Activated CD8-positive, alpha-beta memory T cell treated with anti-CD3 and anti-CD28 coated beads for 1 hour (primary cell): ENCODE measurements at places on chromosomes 1 and 21.

GRCh38 chr1:157671895-157672294 lies 28.7 kb downstream of the FCRL3 start:
- no peak for DNase-seq

GRCh38 chr1:192439373-192440025 lies 122.7 kb downstream of the RGS21 start:
- DNase-seq, result no peak

DNA sequence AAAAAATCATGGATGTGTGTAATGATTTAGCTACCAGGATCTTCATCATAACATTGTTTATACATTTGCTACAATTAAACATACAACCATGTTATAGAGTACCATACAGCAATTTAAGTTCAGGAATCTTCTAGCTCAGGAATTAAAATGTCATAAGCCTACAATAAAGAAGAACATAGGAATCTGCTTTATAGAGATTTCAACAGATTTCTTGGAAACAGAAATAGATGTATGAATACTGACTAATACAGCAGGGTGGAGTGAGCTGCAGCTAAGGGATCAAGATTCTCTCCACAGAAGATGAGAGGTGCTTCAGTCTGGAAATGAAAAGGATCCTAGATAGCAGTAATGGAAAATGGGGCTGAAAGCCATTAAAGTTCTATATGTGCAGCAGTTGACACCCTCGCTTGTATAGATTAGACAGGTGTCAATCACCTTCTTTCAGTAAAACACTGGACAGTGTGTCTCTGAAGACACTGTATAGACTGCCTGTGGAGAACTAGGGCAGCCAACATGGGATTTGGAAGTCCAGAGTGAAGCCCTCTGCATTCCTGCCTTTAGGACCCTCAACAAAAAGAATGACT lies 73.9 kb downstream of the DNTTIP2 start:
- DNase-seq, result no peak

- no peak for DNase-seq
Measured at GRCh38 chr1:87208080-87208479, 120.6 kb upstream of the LMO4 start.

DNA sequence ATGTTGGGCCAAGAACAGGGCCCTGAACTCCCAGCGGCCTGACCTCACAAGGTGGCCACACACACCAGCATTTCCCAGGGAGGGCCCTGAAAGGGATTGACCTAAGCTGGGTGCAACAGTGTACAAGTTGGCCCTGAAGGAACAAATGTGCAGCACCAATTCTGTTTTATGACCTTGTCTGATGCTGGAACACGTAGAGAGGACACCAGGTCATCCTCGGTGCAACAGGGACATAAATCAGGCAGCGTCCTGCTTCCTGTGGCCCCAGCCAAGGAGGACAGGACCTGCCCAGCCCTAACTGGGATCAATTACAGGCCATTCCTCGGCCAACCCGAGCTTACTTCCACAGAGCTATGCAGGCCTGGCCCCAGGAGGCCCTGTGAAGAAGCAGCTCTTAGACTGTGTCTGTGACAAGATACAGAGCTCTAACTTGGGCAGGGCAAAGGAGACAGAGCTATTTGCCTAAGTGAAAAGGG lies 12.8 kb upstream of the PHC2 start:
- no peak for DNase-seq

GRCh38 chr1:240212556-240212955 lies 120.9 kb downstream of the FMN2 start:
- DNase-seq, result no peak

DNA sequence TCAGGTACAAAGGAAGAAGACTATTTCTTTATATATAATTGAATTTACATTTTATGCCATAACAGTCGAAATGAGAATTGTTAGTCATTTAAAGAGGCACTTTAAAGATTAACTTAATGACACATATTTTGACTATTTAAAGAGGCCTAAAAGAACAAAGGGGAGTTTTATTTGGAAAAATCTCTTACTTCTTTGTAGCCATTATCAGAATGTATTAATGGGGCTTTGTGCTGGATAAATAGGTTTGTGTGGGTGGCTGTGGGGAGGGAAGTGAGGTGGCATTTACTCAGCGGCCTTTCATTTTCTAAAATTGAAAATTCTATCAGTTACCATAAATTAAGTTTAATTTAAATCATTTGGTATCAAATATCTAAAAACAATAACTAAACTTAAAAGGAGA lies 462.2 kb upstream of the CXADR start:
- no peak for DNase-seq

DNA sequence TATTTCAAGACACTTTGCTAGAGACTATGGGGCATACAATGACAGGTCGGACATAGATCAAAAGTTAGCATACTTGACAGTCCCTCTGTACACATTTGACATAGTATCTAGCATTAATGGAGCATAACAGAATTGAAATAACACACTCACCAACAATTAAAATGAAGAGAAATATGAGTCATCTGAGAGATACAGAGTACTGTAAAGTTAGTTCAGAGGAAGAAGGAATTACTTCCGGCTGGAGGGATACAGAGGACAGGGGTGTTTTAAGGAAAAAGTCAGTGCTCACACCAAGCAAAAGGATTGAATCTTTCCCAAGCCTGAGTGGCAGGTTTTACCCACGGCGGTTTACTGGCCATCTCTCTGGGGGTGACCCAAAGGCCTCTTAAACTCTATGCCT lies 2.4 kb downstream of the ZMYND12 start:
- DNase-seq, result no peak

- no peak for DNase-seq
Measured at GRCh38 chr1:216049741-216050430, 373.4 kb downstream of the USH2A start.

DNA sequence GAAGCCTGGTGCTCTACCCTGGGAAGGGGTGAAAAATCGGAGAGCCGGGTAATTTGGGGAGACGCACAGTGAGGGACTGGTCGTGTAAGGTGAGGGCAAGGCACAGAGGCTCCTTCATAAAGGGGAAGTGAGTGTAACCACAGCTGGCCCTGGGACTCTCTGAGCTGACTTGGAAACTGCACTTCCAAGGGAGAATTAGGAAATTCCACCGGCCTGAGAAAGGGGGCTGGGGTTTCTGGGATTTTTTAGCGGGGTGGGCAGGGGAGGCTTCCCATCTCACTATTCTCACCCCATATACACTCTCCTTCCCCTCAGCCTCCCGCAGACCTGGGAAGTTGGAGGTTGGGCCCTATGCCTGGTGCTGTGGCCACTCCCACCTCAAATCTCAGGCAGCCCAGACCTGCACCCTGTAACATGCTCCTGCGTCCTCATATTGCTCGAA lies 88.3 kb upstream of the IPO9 start:
- no peak for DNase-seq

DNA sequence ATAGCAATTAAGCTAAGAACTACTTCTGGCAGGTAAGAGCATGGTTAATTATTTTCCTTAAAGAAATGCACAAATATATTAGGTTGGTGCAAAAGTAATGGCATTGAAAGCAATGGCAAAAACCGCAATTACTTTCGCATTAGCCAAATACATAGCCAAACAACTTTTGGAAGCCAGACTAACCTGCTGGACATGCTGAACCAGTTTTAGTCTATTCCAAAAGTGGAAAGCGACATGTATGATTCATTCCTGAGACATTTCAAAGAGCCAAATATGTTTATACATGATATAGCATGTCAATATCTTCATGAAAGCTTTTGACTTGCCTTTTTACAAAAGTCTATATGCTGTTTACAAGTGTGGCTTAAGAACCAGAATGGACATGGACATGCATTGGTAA lies 23.4 kb upstream of the DR1 start:
- DNase-seq, result no peak

DNA sequence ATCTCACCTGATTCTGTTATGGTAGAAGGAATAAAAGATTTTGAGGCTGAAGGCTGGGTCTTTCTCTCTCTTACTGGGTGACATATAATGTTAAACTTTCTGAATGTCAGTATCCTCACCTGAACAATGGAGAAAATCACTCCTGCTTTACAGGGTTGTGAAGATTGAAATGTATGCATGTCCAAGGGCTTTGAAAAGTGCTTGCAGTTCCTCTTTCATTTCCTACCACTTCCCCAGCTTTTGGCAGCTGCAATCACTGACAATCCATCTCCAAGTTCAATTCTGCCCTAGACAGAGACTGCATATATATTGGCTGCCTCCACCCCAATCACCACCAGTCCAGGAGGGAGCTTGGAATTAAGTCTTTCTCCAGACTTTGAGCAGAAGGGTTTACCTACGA lies 39.8 kb downstream of the FAM78B start:
- DNase-seq, result no peak

DNA sequence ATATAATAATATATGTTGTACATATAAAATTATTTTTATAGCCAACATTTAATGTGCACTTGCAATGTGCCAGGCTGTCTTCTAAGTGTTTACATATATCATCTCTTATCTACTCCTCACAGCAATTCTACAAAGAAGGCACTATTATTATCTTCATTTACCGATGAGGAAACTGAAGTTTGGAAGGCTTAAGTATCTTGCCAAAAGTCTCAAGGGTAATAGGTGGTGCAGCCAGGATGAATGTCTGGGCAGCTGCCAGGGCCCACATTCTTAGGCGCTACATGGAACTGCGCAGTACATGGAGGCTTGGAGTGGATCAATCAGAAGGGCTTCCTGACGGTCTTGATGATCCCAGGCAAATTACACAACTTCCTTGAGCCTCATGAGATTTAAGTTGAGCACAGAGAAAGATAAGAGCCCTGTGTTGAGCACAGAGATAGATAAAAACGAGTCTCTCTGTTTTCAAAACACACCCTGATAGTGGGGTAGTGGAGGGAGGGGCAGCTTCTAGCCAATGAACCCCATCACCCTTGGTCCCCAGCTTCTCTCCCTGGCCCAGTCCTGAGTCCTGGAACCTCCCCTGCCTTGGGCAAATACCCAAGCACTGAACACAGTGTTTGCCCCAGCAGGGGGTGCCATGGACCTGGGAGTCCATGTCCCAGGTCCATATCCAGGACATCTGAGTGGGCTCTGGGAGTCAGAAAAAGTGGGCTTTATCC lies 9.2 kb downstream of the POU3F1 start:
- no peak for DNase-seq

DNA sequence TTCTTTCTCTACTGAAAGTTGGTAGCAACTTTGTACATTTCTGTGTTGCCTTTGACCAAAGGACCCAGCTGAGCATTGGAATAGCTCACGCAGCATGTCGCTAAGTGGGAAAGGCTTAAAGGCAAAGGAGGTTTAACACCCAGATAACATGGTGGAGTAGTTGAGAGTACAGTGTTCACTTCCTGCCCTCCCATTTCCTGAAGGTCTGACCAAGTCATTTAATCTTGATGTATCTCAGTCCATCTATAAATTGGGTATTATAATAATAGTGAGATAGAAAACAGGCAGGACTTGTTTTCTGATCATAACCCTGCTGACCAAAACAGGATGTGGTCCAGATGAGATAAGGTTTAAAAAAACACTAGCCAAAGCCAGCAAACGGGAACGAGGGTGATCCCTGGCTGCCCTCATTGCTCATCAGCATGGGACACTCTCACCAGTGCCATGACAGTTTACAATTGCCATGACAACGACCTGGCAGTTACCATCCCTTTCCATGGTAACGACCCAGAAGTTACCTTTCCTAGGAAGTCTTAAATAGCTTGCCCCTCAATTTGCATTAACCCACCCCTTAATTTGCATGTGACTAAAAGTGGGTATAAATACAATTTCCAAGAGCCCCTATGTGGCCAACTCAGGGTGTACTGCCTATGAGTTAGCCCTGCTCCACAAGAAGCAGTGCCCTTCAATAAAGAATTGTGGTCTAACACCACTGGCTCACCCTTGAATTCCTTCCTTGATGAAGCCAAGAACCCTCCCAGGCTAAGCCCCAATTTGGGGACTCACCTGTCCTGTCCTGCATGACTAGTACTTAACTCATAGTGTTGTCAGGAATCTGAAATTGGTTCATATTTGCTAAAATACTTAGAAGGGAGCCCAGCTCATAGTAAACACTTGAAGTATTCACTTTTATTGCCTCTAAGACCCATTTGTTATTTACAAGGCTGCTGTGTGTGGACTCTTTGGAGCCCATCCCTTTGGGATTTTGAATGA lies 28.4 kb upstream of the FHAD1 start:
- no peak for DNase-seq

- no peak for DNase-seq
Measured at GRCh38 chr1:187641907-187642306, 813.2 kb downstream of the PLA2G4A start.

- no peak for DNase-seq
Measured at GRCh38 chr1:68107771-68108170, 57.3 kb upstream of the DIRAS3 start.

DNA sequence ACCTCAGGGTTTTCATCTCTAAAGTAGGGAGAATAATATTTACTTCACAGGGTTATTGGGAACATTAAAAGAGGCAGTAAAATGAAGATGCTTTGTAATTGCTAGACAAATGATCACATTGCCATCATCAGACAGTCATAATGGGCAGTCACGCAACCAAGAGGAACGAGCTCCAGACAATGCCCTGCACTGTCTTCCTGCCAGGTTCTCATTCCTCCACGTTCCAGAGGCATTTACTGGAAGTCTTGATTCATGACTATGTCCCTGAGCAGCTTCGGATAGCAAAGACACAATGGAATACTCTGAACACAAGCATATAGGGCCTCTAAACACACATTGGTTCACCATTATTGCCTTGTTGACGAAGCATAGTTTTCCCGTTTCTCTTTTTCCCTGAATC lies 389.7 kb downstream of the NTNG1 start:
- DNase-seq, result no peak

- no peak for DNase-seq
Measured at GRCh38 chr1:156559797-156560385, 12.5 kb downstream of the IQGAP3 start.

GRCh38 chr1:26730695-26731094 lies 34.9 kb downstream of the ARID1A start:
- no peak for DNase-seq

DNA sequence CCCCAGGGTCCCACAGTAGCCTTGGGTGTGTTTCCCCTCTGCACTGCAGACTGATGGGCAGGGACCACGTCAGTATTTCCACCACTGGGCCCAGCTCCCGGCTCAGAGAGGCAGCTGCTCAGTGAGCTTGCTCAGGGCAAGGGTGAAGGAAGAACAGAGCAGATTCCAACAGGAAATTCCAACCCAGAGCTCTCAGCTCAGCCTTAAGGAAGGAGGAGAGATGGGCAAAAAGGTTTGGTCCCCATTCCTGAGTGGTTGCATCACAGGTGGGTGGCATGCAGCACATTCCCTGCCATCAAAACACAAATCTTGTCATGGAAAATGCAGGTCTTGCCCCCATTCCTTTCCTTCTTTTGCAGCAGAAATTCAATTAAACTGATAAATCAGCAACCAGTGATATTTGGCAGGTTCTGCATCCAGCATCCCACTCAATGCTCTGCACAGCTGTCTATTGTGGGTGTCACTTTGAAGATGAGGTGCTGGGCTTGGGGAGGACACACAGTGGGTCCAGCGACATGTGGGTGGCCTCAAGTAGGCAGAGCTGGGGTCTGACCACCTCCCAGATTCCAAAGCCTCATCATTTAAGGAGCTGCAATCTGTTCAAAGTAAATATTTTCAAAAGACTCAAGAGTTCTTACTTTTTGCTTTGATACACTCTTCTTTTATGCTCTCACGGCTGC lies 315.4 kb downstream of the DSCAM start:
- no peak for DNase-seq

DNA sequence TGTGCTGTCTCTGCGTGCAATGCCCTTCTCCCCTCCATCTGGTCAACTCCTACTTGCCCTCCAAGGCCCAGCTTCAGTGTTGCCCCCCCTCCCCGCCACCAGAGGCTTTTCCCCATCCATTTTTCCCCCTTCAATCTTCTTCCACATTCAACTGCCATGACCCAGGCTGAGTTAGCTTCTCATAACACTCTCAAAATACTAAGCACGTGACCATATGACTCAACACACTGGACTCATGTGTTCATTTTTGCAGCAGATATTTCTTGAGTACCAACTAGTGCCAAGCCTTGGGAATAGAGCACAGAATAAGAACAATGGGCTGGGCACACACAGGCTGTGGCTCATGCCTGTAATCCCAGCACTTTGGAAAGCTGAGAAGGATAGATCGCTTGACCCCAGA lies 132.1 kb downstream of the IGSF21 start:
- DNase-seq, result no peak
